ENCODE measurements at places on chromosomes 2 and 18.
A peak's percentile ranks its signal among the peaks of the same experiment; 100 is the strongest.

DNA sequence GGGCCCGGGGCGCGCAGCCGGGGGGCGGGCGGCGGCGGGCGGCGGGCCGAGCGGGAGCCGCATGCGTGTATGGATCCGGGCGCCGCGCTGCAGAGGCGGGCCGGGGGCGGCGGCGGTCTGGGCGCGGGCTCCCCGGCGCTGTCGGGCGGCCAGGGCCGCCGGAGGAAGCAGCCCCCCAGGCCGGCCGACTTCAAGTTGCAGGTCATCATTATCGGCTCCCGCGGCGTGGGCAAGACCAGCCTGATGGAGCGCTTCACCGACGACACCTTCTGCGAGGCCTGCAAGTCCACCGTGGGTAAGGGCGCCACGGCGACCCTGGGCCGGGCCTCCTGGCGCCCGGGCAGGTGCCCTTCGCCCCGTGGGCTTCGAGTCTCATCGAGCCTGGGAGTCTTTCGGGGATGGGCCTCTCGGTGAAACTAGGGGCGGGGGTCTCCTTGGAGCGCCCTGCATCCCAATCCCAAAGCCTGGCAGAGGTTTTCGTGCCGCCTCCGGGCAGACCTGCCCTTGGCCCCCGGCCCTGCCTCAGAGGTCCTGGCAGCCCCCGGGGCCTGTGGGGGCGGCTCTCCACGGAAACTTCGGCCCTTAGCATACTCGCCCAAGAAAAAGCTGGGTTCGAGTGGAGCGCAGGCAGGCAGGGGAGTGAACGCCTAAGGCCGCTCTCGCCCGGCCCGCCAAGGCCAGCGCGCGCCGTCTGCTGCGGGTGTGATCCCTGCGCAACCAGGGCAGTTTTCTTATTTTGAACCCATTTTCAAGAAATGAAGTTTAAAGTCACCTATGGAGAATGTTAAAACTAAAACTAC is 622 bp downstream of the RAB12 start:
- peak; percentile 42 for DNase-seq

DNA sequence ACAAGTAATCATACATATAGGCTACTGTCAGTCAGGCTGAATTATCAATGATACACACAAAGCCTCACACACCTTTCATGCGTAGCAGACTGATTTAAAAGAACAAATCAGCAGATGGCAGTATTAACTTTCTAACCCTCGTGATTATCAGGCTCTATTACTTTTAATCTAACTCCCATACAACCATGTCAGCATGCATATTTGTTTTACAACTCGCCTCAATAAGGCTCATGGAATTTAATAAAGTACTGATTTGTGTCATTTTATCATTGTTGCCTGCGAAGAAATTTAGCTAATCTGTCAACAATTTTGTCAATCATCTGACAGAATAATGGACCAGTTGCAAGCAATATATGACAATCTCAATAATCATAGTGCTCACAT is 82.8 kb downstream of the SLC25A12 start:
- DNase-seq = no peak

GRCh38 chr2:144358979-144359541 is 160.9 kb downstream of the ZEB2 start:
- peak; percentile 42 for DNase-seq

DNA sequence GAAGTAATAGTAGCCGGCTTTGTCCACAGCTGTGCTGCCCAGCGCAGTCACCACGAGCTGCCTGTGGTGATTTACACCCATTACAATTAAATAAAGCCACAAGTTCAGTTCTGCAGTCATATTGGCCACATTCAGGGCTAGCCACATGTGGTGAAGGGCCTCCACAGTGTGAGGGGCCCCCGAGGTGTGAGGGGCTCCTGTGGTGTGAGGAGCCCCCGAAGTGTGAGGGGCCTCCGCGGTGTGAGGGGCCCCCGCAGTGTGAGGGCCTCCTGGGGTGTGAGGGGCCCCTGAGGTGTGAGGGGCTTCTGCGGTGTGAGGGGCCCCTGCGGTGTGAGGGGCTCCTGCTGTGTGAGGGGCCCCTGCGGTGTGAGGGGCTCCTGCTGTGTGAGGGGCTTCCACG is 191.2 kb downstream of the CTIF start:
- no peak for DNase-seq

GRCh38 chr2:136188086-136188485 is 70.1 kb upstream of the CXCR4 start:
- DNase-seq = no peak

- no peak for DNase-seq
Observed at GRCh38 chr2:85245891-85246290, 81.9 kb downstream of the TGOLN2 start.

DNA sequence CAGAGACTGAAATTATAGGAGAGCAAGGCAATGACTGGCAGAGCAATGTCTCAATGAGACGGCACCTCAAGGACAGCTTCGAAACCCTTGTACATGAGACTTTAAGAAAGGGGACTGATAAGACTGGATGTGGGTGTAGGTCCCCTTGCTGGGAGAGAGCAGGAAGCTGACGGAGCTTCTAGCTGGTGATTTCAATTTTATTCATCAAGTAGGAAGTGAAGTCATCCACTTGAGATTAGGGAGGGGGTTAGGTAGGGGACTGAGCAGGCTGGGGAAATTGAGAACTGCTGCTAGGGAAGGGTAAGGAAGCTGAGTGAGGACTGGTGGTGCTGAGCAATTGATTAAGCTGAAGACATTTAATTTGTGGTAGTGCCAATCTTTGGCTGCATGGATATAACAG is 99.5 kb upstream of the ITGB6 start:
- DNase-seq = no peak

- no peak for DNase-seq
Observed at GRCh38 chr2:65092791-65093190, 36.6 kb downstream of the CEP68 start.

All from stimulated activated CD8-positive, alpha-beta memory T cell treated with anti-CD3 and anti-CD28 coated beads, Interleukin-4, amount 100 ng/mL, for 48 hours (primary cell).